ENCODE measurements at places on chromosomes 16 and 17.
A peak's percentile ranks its signal among the peaks of the same experiment; 100 is the strongest.

- peak; percentile 77 for DNase-seq
These were observed 9.2 kb upstream of the PRKCB start for GRCh38 chr16:23826528-23827045.

DNA sequence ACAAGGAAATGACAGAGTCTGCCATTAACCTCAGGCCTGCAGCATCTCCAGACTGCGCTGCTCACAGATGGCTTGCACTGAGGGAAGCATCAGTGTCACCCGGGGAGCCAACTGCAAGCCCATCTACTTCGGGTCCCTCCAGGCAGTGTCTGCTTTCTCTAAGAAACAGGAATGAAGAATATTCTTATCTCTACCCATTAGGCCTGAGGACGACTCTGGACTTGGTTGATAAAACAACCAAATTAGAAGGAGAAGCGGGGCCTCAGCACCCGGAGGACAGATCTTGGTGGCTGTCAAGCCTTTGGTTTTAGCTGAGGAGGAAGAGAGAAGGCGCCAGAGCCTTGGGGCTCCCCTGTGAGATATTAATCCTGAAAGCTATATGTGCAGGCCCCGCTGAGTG is 19.5 kb upstream of the MGAT5B start:
- DNase-seq = no peak

GRCh38 chr17:50599606-50600005 is 35.1 kb upstream of the ABCC3 start:
- DNase-seq = no peak

GRCh38 chr16:85849388-85849787 is 49.6 kb upstream of the IRF8 start:
- DNase-seq = no peak

- DNase-seq = no peak
These were observed 15.4 kb downstream of the ARL2BP start for GRCh38 chr16:57260294-57260929.

DNA sequence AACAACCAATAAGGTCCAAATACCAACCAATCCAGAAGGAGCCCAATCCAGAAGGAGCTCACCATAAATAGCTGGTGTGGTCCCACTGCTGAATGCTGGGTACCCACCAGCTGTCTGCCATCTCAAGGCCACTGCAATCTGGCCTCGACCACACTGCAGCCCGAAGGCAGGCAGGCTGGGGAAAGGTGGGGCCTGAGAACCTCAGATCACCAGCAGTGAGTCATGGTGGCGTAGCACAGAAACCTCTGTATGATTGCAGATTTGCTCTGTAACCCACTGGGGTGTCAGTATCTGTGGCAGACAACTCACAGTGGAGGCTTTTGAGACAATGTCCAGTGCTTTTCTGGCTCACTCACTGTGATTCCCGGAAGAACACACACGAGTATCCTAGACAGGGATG is 14.7 kb upstream of the CMTR2 start:
- DNase-seq = no peak

DNA sequence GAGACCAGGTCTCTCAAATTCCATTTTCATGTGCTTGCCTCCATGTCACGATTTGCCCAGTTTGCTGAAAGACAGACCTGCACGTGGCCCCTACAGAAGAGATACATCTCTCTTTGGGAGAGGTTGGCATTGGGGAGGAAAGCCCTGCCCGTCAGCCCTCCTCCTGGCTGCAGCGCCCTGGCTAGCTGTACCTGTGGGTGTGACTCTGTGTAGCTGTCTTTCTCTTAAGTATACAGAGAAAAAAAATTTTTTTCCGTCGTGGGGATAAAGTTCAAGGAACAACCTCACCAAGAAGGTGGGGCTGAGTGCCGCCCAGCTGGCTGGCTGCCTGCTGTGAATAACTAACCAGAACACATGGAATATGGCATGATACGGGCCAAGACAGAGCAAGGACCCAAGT is 26.5 kb downstream of the TMEM98 start:
- no peak for DNase-seq

GRCh38 chr16:951660-952301 is 19.0 kb downstream of the LMF1 start:
- DNase-seq = no peak

DNA sequence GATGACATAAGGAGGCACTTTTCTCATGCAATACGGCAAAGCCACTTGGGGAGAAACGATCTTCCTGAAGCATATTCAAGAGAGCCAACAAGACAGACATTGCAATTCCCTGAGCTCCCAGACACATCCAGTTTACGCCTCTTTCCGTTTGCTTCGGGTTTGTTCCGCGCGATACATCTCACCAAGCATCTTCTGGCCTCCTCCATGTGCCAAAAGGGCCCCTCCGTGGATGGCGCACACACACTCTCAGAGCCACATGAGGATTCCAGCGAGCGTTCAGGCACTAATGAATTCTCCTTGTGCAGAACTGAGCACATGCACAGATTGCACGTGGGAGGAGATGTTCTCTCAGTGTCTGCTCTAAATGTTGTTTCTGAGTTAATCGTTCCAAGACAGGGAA is 146.7 kb upstream of the SHISA6 start:
- no peak for DNase-seq

- DNase-seq = no peak
These were observed 4.7 kb downstream of the CDC42EP4 start for GRCh38 chr17:73307130-73307529.

GRCh38 chr17:66056148-66056547 is 135.8 kb downstream of the CEP112 start:
- DNase-seq = no peak

GRCh38 chr17:42908872-42909700 is 8.5 kb downstream of the G6PC1 start:
- DNase-seq = no peak

DNA sequence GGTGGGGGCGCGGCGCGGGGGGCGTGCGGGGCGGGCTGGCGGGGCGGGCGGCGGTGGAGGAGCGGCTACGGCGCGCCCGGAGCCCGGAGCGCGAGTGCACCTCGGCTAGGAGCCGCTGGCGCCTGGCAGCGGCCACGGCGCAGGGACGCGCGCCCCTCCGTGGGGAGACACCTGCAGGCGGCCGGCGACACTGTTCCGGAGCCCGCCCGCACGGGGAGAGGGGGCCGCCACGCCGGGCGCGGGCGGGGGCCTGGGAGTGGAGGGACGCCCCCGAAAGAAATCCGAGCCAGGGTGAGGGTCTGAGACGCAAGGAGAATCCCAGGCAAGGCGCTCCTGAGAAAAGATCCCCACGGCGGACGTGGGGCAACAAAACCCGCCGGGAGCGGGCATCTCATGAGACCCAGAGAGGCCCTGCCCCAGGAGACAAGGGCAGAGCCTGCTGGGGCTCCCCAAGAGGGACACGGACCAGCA is at the start of gene GSG1L:
Gene GSG1L, minus strand, starts transcription at position 124 of the 471 bp plus-strand sequence. CDS start 290 bp downstream, outside the sequence.
- DNase-seq = no peak

DNA sequence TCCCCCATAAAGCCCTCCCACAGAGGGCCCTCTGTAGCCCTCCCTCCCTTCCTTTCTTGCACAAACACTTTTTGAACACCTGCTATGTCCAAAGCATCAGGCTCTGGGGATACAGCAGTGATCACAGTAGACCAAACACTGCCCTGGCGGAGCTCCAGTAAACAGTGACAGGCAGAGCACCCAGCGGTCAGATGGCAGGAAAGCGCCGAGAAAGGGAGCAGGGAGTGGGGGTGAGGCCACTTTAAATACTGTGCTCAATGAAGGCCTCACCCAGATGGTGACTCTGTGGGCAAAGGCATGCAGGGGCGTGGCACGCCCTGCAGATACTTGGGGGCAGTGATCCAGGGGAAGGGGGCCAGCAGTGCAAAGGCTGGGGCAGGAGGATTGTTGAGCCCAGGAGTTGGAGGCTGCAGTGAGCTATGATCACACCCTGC is 7.6 kb downstream of the PRR29 start:
- DNase-seq = no peak

GRCh38 chr16:51455398-51455797 is 304.3 kb upstream of the SALL1 start:
- DNase-seq = no peak

DNA sequence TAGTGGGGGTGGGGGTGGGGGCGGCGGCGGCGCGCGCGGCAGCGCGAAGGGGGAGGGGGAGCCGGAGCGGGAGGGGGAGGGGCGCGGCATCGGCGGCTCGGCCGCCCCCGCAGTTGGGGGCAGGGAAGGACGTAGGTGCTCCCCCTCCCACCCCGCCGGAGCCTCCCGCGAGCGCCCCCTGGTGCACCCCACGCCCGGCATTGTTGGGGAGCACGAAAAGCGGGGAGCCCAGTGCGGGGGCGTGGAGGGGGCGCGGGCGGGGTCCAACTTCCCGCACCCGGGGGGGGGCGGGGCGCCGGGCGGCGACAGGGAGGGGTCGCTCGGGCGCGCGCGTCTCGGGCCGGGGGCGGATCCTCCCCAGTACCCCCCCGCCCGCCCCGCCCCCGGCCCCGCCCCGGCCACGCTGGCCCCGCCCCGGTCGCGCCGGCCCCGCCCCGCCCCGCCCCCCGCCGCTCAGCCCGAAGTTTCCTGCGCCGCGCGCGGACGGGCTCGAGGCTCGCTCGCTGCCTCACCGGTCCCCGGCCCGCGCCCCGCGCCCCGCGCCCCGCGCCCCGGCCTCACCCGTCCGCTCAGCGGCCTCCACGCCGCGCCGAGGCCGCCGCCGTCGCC is at the start of gene CACNA1H:
Gene CACNA1H, plus strand, starts transcription at position 456 of the 609 bp plus-strand sequence. CDS start 632 bp downstream, outside the sequence.
- DNase-seq = peak; percentile 15

DNA sequence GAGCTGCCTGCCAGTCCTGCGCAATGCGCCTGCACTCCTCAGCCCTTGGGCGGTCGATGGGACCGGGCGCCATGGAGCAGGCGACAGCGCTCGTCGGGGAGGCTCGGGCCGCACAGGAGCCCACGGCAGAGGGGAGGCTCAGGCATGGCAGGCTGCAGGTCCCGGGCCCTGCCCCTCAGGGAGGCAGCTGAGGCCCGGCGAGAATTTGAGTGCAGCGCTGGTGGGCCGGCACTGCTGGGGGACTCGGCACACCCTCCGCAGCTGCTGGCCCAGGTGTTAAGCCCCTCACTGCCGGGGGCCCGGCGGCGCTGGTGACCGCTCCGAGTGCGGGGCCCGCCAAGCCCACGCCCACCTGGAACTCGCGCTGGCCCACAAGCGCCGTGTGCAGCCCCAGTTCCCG is 13.6 kb upstream of the FADS6 start:
- no peak for DNase-seq

- DNase-seq = no peak
These were observed 17.7 kb downstream of the KDM8 start for GRCh38 chr16:27220991-27221390.

- no peak for DNase-seq
These were observed 181.4 kb downstream of the MAF start for GRCh38 chr16:79419148-79419547.

All from activated CD4-positive, alpha-beta T cell treated with anti-CD3 and anti-CD28 coated beads, Interleukin-2, Interleukin-4, amounts not matched to agents 100 ng/mL and 50 ng/mL, durations not matched to agents 16 hours and 8 hours (primary cell).